ENCODE measurements at places on chromosomes 4 and X.

DNA sequence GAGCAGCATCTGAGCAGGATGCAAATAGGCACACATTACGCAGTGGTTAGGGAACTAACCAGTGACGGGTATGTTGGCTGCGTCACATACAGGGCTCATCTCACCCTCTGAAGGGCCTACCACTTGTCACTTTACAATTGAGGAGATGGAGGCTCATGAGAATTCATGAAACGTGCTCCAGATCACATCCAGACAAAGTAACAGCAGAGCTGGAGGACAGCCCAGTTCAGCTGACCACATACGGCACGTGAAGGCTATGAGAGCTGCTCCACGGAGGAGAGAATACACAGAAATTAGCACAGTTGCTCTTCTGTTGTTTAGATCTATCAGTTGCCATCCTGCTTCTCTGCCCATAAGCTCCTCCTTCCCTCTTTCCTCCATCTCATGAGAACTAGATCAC is 78.4 kb downstream of the FAM9B start:
- no peak for DNase-seq

GRCh38 chr4:8835521-8836365 is 35.9 kb downstream of the HMX1 start:
- no peak for DNase-seq

- DNase-seq = no peak
Measured at GRCh38 chr4:139184129-139184528, 7.1 kb upstream of the ELF2 start.

- no peak for DNase-seq
Measured at GRCh38 chr4:338759-339097, 1.1 kb downstream of the ZNF141 start.

- DNase-seq = no peak
Measured at GRCh38 chr4:97774347-97774989, 368.8 kb downstream of the STPG2 start.

- no peak for DNase-seq
Measured at GRCh38 chr4:61309616-61310015, 109.5 kb downstream of the ADGRL3 start.

DNA sequence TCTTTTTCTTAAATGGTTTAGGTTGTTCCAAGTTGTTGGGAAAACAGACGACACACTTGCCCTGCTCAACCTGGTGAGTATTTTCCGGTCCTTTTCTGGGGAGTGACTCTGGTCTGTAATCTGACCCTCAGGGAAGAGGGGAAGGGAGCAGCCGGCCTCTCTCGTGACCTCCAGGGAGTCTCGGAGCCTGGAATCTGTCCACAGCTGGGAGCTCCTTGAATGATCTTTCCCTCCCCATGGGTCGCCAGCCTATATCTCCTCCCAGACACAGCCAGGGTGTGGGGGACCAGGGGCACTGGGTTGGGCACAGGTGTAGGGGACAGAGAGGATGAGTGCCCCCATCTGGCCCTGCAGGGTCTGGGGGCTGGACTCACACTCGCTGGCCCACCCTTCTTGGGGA is 18.9 kb downstream of the TMEM175 start:
- DNase-seq = no peak

- DNase-seq = no peak
Measured at GRCh38 chr4:156336511-156336910, 382.8 kb upstream of the CTSO start.

DNA sequence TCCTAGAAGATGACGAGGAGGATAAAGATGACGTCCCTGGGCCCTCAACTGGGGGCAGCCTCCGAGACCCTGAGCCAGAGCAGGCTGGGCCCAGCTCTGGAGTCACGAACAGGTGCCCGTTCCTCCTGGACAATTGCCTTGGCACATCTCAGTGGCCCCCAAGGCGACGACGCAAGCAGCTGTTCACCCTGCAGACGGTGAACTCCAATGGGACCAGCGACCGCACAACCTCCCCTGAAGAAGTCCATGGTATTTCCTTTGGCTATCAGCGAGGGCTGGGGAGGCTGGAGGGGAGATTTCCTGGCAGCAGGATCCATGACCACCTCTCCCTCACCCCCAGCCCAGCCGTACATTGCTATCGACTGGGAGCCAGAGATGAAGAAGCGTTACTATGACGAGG is 11.9 kb downstream of the USP11 start:
- no peak for DNase-seq

DNA sequence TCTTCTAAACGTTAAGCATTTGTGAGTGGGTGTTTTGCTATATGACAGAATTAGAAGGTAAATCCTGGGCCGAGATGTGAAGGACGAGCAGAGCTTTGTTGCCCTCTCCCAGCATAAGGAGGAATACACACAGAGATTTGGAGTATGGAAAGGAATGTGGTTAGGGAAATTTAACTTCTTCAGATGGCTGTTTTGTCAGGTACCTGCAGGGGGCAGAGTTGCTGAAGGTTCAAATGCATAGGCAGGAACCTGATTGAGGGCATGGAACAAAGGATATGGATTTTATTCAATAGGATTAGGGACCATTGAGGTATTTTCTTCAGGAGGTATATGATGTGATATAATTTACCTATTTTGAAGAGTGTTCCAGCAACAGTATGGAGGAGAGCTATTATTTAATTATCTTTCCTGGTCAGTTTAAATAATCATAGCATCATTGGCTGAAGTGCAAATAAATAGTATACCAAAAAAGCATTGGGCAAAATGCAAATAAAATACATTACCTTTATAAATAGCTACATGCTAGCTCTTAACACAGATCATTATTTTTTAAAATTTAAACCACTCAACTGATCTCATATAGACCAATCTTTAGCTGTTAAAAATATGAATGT is 143.6 kb downstream of the SLIT2 start:
- peak; percentile 12 for DNase-seq

- DNase-seq = no peak
Measured at GRCh38 chrX:70301716-70302115, 11.8 kb downstream of the KIF4A start.

DNA sequence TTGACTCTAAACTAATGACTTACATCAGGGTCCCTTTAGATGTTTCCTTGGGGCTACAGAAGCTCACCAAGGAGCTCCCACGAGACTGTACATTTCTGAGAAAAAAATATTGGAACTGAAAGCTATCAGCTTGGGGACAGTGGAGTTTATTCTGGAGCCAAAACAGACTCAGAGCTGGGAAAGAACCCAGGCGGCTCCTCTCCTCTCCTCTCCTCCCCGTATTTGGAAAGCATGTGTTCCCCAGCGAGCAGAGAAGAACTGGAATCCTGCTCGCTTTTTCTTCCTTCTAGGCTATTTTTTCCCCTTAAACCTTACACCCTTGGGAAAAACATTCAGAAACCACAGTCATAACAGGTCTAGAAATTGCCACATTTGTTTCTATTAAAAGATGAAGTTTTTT is 4.3 kb upstream of the MAP7D3 start:
- DNase-seq = no peak

- DNase-seq = no peak
Measured at GRCh38 chr4:7282786-7283440, 90.6 kb downstream of the SORCS2 start.

GRCh38 chr4:53830511-53830910 is 233.9 kb downstream of the CHIC2 start:
- peak; percentile 18 for DNase-seq

DNA sequence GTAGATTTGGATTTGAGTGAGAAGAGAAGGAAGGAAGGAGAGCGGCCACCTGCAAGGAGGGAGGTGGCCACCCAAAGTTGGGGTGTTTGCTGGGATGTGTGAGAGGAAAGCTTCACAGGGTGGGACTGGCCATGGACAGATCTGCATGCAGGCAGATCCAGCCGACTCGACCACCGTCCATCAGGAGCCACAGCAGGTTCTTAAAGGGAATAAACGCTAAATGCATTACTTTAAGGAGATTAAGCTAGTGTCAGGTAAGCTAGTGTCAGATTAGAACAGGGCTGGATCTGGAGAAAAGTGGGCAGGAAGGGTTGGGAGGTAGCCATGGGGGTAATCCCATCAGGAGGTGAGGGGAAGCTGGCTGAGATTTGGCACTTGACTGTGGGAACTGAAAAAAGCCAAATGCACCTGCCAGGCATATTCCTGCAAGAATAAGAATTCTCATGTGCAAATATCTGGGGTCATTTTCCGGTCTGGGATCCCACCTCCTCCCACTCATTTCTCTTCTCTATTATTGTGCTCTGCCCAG is 79.6 kb downstream of the MGST2 start:
- no peak for DNase-seq

DNA sequence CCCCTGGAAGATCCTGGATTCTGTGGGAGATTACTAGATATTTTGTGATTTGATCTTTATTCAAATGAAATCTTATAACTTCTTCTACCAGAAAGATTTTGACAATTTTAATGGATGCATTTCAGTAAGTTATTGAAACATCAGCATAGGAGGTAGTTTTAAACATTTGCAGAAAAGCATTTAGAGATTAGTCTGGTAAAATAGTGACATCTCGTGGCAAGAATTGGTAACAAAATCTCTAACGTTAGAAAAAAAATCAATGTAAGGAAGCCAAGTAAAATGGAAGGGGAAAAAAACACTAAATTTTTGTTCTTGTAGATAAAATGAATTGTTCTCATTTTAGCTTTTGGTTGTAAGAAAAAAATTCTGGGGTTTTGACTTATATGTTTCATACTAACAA is 73.3 kb downstream of the TASL start:
- DNase-seq = no peak

DNA sequence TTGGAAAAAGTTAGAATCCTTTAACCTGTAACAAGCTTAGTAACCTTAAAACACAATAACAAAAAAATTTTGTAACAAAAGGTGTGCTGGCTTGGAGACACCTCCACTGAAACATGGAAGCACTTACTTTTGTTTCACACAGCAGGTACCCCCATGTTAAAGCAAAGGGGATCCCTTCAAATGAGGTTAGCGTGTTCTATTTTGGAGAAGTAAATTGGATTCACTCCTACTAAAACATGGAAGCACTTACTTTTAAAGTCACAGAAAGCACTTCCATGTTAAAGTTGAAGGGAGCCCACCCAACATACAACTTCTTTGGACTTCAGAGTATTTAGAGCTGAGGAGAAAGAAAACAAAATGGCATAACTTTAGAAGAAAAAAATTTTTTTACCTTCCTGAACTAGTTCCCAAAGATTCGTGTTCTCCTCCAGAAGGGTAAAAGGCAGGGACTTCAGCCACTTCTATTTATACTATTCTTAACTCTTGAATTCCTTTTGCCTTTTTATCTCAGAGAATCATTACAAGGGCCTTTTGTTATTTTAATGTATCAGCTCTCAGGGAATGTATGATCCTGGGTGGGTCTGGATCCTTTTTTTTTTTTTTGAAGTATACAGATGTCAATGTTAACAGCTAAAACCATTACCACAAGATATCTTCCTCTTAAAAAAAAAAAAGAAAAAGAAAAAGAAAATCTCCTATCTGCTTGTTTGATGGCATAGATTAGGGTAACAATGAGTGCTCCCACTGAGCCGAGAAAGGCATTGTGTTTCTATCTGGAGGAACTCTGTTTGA is 11.5 kb downstream of the LARP7 start:
- no peak for DNase-seq

DNA sequence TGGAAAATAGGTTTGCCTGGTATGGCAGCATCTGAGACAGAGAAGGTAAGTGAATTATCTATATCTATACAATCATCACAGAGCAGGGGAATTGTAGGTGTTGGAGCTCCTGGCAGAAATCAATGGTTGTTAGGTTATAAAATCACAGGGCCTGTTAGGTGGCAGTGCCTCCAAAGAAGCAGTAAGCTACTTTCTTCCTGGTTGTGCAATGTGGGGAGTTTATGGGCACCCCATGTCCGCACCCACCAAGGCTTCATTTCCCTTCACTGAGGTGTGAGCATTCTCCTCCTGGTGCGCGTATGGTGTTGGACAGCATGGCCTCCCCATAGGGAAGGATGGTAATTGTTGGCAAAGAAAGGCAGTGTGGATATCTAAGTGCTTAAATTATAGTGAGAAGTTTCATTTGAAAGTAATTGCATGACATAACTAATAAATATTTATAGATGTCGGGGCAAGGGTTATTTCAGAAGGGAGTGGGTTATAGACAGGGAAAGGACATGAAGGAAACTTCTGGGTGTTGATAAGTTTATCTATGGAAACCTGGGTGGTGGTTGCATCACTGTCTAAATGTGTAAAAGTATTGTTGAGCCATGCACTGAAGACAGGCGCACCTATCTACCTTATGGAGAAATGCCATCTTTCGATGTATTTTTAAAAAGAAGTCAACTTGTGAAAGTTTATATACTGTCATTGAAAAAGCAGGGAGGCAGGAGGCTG is 153.7 kb downstream of the FRAS1 start:
- no peak for DNase-seq

DNA sequence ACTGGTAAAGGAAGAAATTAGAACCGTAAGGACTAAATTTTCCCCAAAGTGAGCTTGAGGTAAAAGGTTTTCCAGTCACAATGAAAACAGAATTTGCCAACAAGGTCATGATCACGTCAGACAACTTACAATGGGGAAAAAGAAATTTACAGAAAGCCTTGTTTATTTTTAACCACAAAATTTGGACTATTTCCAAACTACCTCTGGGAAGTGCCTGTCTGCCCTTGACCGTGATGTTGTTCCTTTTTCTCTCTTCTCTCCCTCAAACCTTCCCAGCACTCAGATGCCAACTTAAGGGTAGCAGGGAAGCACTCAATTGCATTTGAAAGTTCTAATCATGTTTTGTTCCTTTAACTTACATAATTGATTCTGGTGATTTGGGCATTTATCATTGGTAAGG is 32.5 kb downstream of the MEPE start:
- DNase-seq = no peak

DNA sequence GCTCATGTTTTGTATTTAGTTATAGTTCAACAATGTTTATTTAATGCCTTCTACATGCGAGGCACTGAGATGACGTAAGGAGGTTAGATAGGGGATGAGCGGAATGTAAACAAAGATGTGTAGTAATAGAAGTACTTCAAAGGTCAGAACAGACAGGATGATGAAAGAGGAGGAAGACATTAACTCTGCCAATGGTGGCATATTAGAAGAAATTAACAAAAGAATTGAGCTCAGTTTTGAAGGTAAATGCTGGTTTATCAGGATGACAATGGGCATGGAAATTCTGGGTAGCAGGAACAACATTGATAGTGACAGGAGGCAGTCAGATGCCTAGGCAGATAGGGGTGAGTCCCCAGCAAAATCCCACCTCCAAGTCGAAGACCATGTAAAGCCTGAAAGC is 62.3 kb upstream of the PGRMC2 start:
- peak; percentile 4 for DNase-seq

GRCh38 chr4:183860119-183860518 is 45.0 kb upstream of the STOX2 start:
- no peak for DNase-seq

DNA sequence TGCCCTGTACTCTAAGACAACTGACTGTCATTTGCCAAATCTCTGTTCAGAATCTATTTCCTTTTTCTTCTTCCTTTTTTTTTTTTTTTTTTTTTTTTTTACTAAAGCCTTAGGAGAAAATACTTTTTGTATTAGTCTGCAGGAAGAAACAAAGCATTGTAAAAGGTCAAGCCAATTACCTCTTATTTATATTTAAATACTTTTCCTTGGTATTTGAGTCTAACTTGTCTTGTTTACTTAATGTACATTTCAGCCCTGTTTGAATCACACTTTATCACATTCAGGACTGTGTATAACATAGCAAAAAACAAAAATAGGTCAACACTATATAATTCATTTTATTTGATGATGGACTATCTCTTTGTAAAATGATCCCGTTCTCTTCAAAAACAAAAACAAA is 262.2 kb downstream of the RPA4 start:
- no peak for DNase-seq

Data from HuH-7 (cell line).